ENCODE measurements at places on chromosomes 16 and 17. TPM values are rescaled to one million over a fixed set of nuclear protein-coding genes. Genes with fewer than 3 reads are reported as not detected.

The SBK1 gene
- total RNA-seq = under 0.01 TPM

The SLC16A5 gene
- 2.8 TPM for total RNA-seq

The GAS2L2 gene
- 0.08 TPM for total RNA-seq

The TP53TG3B gene
- total RNA-seq = 0.08 TPM

The AURKB gene
- 8.6 TPM for total RNA-seq

The KCNH4 gene
- 0.12 TPM for total RNA-seq

The SCGB1C2 gene
- not detected for total RNA-seq

The CCL16 gene
- not detected for total RNA-seq

The SLC35G6 gene
- total RNA-seq = not detected

The KRT28 gene
- total RNA-seq = not detected

The MAF gene
- 0.30 TPM for total RNA-seq

The CFAP119 gene
- 2.6 TPM for total RNA-seq

The TMEM204 gene
- 19.0 TPM for total RNA-seq

The CSH1 gene
- not detected for total RNA-seq

The VAMP2 gene
- total RNA-seq = 4.6 TPM

The POLR3E gene
- total RNA-seq = 53.4 TPM

The PPP1R1B gene
- total RNA-seq = 3.0 TPM

The ZG16 gene
- not detected for total RNA-seq

The HOXB8 gene
- total RNA-seq = not detected

The IKZF3 gene
- total RNA-seq = not detected

The CDH8 gene
- total RNA-seq = 9.5 TPM

The KDM8 gene
- total RNA-seq = 1.2 TPM

The TMEM114 gene
- total RNA-seq = not detected

The PRM1 gene
- total RNA-seq = not detected

The TACO1 gene
- 13.6 TPM for total RNA-seq

The CPHXL2 gene
- not detected for total RNA-seq

The CCL14 gene
- not detected for total RNA-seq

The NOTUM gene
- total RNA-seq = 0.08 TPM

The SLC38A8 gene
- not detected for total RNA-seq

The PDIA2 gene
- total RNA-seq = 0.23 TPM

The FGF11 gene
- total RNA-seq = 2.6 TPM

The TP53TG3 gene
- total RNA-seq = 0.35 TPM

The CUEDC1 gene
- total RNA-seq = 9.4 TPM

The SOX8 gene
- not detected for total RNA-seq

The SSH2 gene
- total RNA-seq = 7.4 TPM

The UNC13D gene
- total RNA-seq = 0.82 TPM

The TNP2 gene
- not detected for total RNA-seq

The CETP gene
- 0.15 TPM for total RNA-seq

The TBC1D3C gene
- not detected for total RNA-seq

The BEAN1 gene
- 0.35 TPM for total RNA-seq

The STX1B gene
- 2.7 TPM for total RNA-seq

The SPN gene
- total RNA-seq = not detected

The DNAH3 gene
- total RNA-seq = not detected

The TBX2 gene
- total RNA-seq = 3.5 TPM

The SLC47A1 gene
- 4.6 TPM for total RNA-seq

The ACAP1 gene
- total RNA-seq = 1.3 TPM

The RND2 gene
- total RNA-seq = 0.82 TPM

The CDIP1 gene
- total RNA-seq = 6.6 TPM

The TEX2 gene
- total RNA-seq = 31.9 TPM

The MYADML2 gene
- total RNA-seq = not detected
